ENCODE measurements at places on chromosomes 2 and 18.

DNA sequence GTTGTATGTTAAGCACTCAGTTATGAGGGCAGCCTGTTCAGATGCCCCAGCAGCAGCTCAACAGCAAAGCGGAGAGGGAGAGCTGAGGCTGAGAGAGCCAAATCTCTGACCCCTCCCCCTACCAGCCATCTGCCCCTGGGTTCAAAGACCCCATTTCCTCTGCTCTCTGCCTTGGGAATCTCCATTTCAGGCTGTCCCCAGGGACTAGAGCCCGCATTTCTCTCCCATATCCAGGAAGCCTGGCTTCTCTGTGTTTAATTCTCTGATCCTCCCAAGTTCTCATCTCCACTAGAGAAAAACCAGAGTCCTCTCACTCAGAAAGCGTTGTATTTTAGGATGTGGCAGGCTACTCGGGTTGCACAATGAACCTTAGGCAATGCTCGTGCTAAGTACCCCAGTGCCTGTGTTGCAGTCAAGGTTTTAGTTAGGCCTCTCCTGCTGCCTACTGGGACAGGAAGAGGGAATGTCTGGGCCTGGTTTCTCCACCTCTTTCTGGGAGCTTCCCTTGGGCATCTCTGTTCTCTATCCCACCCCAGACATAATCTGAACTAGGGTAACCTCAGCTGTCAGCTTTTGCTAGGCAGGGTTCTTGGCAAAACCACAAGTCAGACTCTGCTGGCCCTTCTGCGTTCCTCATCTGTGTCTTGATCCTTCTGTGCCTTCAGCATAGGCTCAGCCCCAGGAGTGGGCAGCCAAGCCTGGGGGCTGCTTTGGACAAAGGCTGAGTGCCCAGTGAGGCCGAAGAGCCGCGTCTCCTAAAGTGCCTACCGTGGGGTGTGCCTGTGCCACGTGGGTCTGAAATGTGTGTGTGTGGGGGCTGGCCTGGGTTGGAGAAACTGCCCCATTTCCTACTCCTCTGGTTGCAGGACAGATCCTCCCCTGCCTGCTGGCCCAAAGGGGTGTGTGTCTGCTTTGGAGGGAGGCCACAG is 96.8 kb downstream of the STPG4 start:
- peak; percentile 41 for DNase-seq

DNA sequence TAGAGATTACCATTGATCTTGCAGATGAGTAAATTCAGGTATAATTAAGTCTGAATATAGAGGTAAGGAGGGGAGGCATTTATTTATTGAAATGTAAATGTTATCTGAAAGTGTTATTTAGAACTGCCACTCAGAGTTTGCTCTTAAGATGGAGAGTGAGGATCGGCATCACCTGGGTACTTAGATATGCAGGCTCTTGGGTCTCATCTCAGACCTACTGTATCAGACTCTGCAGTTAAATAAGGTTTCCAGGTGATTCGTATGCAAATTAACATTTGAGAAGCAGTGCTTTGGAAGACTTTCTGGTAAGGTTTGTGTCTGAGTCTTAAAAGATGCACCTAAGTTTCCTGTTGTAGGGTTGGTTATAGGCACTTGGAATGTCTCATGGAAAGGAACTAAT is 9.2 kb downstream of the HTR2B start:
- no peak for DNase-seq

DNA sequence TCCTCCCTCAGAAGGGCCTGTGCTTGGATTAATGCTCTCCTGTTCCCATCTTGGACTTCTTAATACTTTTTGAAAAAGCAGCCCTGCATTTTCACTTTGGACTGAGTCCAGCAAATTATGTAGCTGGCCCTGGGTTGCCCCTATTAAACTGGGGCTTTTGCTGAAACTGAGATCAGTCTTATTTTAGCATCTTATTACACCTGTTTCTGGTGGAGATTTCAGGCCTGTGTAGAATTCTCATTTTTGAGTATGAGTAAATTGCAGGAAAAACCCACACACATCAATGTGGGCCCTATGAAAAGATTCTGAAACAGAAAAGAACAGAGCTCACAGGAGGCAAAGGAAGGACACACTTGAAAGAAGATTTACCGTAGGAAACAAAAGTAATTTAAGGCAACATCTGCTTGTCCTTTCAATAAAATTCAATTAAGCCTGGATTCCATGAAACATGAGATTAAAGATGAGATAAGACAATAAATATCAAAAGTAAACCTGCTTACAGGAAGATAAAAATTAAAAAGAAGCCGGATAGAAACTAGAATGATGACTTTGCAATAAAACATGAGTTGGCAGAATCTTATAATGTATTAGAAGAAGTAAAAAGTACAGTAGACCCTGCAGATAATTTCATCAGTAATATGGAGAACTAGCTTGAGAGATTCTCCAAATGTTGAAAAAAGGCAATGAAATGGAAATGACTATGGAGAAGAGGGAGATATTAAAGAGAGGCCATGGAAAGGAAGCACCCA is 90.7 kb upstream of the GCFC2 start:
- DNase-seq, result no peak

GRCh38 chr2:216285701-216286100 is 86.6 kb downstream of the MARCHF4 start:
- DNase-seq, result no peak

DNA sequence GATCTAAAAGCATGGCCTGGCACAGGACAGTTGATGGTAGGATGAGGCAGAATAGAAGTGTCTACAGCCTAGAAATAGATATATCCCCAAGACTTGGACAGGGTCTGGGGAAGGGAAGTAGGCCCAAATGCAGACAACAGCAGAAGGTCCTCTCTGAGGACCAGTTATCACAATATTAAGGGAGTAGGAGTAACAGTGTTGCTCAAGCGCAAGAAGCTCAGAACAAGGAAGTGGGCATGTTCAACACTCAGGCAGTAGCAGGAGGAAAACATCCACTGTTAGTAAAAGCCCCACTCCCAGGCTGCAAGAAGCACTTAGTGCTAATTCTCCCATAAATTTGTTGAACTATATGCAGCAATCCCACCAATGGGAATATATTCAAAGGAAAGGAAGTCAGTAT is 314.7 kb downstream of the METTL4 start:
- no peak for DNase-seq

DNA sequence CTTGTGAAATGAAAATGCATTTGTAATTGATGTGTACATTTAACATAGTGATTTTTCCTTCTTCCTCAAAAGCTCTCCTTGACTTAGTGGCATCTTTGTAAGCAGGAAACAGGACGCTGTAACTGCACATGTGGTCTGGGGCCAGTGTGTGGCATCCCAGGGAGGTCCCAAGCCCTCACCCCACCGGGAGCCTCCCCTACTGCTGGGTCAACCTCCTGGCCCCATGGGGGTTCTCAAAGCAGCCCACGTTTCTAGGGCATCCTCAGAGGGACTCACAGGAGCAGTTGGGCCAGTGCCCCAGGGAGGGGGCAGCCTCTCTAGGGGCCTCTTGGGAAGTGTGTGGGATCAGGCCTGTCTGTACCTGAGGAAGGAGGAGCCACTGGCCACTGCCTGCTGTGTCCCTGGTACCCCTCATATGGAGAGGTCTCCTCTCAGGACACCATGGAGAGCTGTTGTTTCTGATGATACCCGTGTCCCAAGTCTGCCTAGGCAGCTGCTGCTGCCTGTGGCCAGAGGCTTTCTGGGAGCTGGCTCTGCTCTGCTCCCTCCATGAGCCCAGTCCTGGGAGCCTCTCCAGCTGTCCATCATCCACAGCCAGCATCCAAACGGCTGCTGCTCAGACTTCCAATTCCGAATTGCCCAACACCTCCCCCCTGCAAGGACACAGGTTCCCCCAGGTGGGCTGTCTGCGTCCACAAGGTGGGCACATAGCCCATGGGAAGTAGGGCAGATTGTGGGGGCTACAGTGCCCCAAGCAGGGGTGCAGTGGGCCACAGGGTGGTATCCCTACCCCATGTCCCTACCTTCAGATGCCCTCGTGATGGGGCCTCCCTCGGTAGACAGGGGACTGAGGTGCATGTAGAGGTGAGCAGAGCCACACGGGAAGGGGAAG is 13.4 kb downstream of the ARHGEF4 start:
- DNase-seq, result no peak

DNA sequence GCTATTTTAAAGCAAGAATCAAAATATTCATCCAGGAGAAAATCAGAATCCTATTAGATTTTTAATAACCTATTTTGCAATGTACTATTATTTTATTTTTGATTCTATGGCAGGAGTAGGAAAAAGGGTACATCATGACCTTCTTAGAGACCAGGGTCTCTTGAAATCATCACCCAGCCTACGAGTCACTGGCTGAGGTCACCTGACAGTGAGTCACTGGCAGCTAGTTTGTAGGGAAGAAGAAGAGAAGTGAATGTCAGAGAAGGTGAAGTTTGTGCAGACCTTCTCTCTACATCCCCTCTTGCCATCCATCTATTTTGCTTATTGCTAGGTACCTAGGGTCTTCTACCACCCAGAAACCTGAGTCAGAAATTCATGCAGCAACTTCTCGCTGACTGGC is 144.2 kb downstream of the ALK start:
- DNase-seq, result no peak

DNA sequence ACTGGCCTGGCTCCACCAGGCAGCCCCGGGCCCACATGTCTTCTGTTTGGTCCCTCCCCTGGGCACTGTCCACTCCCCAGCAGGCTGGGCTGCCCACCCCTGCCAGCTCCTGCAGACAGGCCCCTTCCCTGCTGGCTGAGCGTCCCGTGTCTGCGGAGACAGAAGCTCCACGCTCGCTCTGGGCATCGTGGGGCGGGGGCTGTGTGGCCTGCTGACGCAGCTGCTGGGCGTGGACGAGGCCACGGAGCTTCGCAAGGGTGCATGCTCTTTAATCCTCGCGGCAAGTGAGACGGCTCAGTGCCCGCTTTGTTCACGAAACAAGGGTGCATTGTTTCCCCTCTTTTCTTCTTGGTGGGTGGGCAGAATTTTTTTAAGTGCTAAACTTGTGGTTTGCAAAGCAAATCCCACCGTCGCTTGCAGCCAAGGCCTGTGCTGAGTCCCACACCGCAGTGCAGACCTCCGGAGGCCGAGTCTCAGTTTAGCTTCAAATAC is 132.8 kb upstream of the CTDP1 start:
- no peak for DNase-seq

DNA sequence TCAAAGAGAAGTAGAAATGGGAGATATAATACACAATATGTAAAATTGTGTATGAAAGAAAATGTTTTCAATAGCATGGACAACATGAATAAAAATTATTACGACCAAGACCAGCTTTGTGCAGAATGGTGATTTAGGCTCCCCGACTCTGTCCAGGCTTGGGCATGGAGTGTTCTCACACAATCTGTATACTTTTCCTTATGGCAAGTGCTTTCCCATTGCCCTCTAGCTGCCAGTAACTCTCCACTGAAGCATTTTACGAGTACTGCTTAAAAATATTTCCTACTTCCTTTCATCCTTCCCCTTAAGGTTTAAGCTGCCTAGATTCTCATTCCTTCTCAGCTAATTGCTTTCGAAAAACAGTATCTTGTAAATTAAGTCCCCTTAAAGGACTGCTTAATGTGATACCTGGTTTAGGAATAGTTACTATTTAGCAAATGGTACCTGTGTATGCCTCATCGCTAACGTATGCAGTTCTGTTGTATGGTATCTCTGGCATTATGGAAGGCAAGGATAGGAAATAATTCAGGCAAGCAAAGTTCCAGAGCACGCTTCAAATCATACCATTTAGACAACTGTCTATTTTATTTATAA is 714.6 kb downstream of the ERBB4 start:
- no peak for DNase-seq

DNA sequence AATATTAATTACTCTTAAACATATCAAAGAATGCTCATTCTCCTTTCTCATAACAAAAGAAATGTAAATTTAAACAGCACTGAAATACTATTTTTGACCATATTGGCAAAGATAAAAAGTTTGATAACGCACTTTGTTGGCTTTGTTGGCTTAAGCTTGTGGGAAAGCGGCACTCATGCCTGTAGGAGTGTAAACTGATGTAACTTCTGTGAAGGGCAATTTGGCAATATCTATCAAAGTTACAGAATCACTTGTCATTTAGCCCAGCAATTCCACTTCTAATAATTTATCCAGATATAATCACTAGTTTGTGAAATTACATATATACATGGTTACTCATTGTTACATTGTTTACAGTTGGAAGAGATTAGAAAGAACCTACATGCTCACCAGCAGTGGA is 311.8 kb upstream of the STON1 start:
- no peak for DNase-seq

- DNase-seq, result no peak
Measured at GRCh38 chr2:127208313-127208712, 11.8 kb downstream of the CYP27C1 start.

GRCh38 chr2:9212661-9213411 is 6.2 kb downstream of the ASAP2 start:
- no peak for DNase-seq

- no peak for DNase-seq
Measured at GRCh38 chr2:195683174-195683573, 26.1 kb downstream of the SLC39A10 start.

- no peak for DNase-seq
Measured at GRCh38 chr2:190841707-190842505, 38.7 kb upstream of the GLS start.

- DNase-seq, result no peak
Measured at GRCh38 chr2:123502931-123503330, 522.2 kb upstream of the CNTNAP5 start.

DNA sequence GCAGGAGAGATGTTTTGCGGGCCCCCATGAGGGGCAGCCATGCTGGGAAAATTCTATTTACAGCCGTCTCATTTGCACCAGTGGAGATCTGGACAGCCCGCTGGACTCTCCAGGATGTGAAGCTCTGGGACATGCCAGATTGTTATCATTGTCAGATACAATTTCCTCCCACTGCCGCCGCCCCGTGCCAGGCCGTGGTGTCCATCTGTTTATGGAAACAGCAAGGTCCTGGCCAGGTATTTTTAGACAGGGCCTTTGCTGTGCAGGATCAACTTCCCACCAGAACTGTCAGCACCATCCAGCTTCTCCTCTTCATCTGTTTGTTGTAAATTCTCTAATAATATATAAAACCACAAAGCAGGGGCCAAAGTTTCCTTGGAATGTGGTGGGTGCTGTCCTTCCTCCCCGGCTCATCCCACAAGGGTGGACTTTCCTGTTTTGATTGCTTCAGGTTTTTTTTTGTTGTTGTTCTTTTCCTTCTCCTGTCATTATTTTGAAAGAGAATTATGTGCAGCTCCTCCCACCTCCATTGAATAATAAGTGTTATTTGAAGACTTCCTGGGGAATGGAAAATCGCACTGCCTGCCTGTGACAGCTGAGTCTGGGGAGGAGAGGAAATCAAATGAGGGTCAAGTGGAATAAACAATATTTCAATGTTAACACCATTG is 398.1 kb downstream of the TNS1 start:
- DNase-seq, result no peak

- DNase-seq, result no peak
Measured at GRCh38 chr2:157182834-157183396, 74.6 kb upstream of the GALNT5 start.

- no peak for DNase-seq
Measured at GRCh38 chr2:40534528-40534927, 82.6 kb upstream of the SLC8A1 start.

- DNase-seq, result no peak
Measured at GRCh38 chr18:75134611-75134975, 74.3 kb downstream of the PTGR3 start.

GRCh38 chr2:25557179-25558036 is 116.0 kb downstream of the DTNB start:
- DNase-seq, result no peak

- DNase-seq, result no peak
Measured at GRCh38 chr2:22134421-22134820, 1010.7 kb downstream of the TDRD15 start.

GRCh38 chr2:12672711-12673315 is 43.9 kb upstream of the TRIB2 start:
- DNase-seq, result no peak

- DNase-seq, result no peak
Measured at GRCh38 chr2:12277241-12278034, 439.3 kb upstream of the TRIB2 start.

Data from pancreas (tissue), 10 donors.